ENCODE measurements at places on chromosomes 13 and 19. TPM values are rescaled to one million over a fixed set of nuclear protein-coding genes. Genes with fewer than 3 reads are reported as not detected.

- DNase-seq, result no peak
Observed at GRCh38 chr19:46719629-46720502, 3.0 kb upstream of the PRKD2 start.

GRCh38 chr13:64819081-64819480 lies 2411.1 kb downstream of the PCDH9 start:
- DNase-seq, result no peak

GRCh38 chr19:39873385-39873784 lies 27.2 kb upstream of the FBL start:
- DNase-seq, result no peak

DNA sequence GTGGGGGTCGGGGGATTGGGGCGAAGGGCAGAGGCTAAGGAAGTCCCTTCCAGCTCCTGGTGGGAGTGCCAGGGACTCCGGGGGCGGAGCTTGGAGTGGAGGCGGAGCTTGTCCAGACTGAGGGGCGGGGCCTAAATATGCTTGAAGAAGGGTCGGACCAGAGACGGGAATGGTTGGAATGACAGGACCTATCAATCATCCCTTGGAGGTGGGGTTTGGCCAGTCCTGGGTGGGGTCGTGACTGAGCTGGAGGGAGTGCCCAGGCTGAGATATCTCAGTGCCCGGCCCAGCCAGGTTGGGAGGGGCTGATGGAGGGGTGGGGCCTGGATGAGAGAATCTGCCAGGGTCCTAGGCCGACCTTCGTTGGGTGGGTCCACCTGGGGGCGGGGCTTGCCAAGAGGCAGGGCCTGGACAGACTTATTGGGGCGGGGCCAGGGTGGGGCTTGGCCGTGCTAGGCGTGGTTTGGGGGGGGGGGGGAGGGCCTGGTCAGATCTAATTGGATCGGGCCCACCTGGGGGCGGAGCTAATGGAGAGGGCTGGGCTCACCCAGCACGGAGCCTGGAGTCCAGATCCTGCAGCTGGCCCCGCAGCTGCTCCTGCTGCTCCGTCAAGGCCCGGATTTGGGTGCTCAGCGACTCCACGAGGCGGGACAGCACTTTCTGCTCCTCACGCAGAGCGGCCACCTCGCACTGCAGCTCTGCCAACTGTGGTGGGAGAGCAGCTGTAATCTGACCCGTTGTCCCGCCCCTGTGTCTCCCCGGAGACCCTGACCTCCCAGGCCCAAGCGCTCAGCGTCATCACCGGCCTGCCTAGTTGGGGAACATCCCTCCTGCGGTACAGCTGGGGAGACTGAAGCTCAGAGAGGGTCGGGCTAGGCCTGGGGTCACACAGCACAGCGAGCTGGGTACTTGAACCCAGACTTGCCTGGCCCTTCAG lies 2.6 kb upstream of the WIZ start:
- peak; percentile 96 for DNase-seq

DNA sequence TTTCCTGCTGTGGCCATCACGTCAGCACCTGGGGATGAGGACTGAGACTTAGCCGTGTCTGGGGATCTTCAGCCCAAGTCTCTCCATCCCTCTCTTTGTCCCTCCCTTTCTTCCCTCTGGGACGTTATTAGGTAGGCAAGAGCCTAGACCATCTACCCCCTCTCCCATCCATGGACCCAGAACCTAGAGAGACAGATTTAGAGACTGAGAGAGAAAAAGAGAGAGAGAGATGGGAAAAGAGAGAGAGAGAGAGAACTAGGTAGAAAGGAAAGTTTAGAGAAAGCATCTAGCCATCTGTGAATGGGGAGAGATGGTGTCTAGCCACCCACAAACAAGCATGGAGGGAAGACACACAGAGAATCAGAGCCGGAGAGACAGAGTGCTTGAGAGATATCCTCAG lies 473 bp downstream of the KLK4 start:
- DNase-seq, result no peak

DNA sequence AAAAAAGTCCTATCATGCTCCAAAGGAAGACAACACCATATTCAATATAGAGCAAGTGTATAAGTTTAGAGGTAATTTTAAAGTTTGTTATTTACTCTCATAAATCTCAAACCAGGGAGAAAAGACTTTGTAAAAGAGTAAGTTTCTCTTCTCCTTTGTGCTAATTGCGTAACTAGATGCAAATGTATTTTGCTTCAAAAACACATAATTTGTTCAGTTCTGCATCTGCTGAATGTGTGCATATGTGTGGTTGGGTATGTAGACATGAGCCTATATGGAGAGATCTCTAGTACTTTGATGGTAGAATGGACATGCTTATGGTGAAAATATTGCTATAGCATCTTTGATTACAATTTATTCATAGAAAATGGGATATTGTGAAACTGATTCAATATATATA lies 17.8 kb upstream of the MIR17HG start:
- no peak for DNase-seq

GRCh38 chr19:38229585-38230073 lies 5.6 kb upstream of the DPF1 start:
- DNase-seq, result peak; percentile 54

DNA sequence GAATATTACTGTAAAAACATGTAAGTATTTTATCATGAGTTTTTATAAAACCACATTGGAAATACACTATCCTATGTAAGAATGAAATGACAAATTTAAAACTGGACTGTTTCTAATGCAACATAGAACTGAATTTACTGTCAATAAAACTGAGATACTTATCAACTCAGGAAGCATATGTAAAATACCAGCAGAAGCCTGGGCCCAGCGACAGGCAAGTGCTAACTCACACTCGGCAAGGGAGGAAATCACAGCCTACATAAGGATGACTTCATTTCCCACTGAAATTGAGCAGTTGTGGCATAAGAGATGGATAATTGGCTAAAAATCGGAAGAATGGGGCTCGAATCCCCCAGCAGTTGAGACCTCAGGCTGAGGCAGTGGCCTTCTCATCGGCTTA lies 12.1 kb downstream of the PROZ start:
- no peak for DNase-seq

- no peak for DNase-seq
Observed at GRCh38 chr19:13803038-13803437, 7.8 kb downstream of the ZSWIM4 start.

- peak; percentile 26 for DNase-seq
Observed at GRCh38 chr19:50204811-50205675, 1.6 kb downstream of the MYH14 start.

DNA sequence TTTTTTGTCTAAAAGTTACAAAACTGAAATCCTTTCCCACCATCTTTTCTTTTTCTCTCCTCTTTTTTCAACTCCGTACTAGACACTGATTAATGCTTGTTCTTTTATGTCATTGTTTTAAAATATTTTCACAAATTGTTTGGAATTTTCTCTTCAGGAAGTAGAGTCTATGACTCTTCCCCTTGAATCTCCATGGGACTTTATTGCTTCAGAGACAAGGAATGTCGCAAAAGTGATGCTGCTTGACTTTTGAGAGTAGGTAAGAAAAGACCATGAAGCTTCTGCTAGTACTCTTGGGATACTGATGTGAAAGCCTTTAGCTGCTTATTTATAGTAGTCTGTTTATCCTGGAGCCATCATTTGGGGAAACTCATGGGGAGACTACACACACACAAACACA lies 260.1 kb upstream of the SLC10A2 start:
- no peak for DNase-seq

DNA sequence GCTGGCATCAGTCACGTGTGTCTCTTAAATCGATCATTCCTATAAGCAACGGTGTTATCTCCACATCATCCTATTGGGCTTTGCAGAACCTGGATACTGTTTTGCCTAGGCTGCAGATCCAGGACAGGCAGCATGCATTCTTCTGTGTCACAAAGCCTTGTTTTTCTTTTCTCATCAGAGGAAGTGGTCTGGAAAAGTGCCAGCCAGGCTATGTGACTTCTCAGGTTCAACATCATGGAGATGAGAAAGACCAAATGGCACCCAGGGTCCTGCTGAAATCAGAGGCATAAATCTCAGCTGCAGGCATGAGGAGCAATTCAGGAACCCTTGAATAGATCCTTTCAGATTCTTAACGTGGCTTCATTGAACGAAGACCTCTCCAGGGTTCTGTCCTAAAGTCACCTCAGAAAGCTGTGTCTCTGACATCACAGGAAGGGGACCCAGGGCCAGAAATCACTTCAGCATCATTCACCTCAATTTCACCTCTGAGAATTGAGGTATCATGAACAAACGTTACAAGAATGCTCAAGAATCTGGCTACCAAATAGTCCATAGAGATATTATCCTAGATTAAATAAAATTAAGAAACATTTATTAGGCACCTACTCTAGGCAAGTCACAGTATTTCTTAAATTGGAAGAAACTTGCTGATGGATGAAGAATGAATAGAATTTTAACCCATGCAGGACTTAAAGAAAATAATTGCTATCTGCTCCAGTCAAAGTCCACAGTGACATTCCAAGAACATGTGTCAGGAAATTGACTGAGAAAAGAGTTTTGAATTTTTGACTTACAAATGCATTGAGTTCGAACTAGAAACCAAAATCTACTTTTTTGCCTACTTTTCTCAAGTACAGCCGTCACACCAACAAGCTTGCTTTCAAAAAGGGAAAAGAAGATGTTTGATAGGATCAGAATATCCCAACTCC lies 124.1 kb downstream of the COG6 start:
- DNase-seq, result peak; percentile 18

DNA sequence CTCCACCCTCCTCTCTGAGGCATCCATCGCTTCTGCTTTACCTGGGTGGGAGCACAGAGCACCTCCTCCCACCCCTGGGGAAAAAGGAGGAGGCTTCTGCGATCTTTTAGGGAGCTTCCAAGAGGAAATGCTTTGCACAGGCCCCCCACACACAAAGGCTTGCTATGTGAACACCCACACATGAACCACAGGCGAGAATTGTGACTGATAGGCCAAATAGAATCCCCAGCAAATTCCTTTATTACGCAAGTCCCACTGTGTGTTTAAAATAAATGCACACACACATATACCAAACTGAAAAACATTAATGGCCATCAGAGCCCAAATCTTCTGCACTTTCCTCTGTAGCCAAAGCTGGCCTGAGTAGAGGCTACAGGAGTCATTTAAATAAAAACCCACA lies 50.6 kb downstream of the HSPH1 start:
- no peak for DNase-seq

- DNase-seq, result no peak
Observed at GRCh38 chr13:43877766-43878165, 1.8 kb downstream of the CCDC122 start.

- DNase-seq, result no peak
Observed at GRCh38 chr13:31011901-31012654, 79.6 kb downstream of the TEX26 start.

DNA sequence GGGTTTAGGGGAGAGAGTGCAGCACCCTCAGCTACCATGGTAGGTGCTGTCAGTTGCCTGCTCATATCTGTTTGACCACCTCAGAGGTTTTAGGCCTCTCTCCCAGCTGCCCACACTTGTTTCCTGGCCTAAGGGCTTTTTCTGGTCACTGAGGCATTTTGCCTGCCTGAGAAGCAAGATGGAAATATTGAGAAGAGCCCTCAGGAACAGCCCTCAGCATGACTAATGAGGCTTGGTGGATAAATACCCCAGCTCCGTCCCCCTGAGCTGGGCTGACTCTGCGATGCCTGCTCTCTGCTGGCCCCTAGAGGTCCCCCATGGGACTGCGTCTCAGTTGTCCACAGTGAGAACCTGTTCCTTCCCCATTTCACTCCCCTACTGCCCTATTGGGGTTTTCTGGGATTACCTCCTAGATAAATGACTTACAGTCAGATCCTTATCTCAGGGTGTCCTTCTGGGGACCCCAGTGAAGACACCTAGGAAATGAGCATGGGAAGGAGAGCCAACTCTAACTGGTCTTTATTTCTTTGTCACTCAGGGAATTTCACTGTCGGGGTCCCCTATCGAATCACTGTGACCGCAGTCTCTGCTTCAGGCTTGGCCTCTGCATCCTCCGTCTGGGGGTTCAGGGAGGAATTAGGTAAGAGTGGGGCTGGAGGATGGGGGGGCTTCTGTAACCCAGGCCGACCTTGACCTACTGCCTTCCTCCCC lies 13.3 kb downstream of the PALM3 start:
- peak; percentile 51 for DNase-seq

GRCh38 chr19:29256516-29256915 lies 43.6 kb upstream of the UQCRFS1 start:
- no peak for DNase-seq

- DNase-seq, result peak; percentile 68
Observed at GRCh38 chr19:16601378-16602052, 26.5 kb downstream of the MED26 start.

- no peak for DNase-seq
Observed at GRCh38 chr19:16375936-16376185, 51.2 kb downstream of the KLF2 start.

DNA sequence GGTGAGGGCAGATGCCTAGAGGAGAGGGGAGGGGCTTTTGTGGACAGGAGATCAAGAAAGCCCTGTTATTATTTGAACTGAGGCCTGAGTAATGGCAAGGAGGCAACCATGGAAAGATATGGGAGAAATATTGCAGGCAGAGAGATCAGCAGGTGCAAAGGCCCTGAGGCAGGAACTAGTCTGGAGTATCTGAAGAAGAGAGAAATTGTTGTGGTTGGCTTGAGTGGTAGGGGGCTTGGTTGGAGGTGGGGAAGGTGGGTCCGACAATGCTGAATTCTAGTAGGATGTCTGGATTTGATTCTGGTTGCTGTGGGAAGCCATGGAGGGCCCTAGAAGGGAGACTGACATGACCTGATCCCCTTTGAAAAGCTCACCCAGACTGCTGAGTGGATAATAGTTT lies 2.4 kb upstream of the URI1 start:
- no peak for DNase-seq

GRCh38 chr13:46170687-46171086 lies 11.3 kb downstream of the LCP1 start:
- no peak for DNase-seq

The IRGC gene
- not detected for total RNA-seq

The SELENOV gene
- not detected for total RNA-seq

The EXOC3L2 gene
- 14.8 TPM for total RNA-seq

The LRRC63 gene
- 0.41 TPM for total RNA-seq

The ZNF274 gene
- total RNA-seq, result 32.8 TPM

The NLRP12 gene
- 0.57 TPM for total RNA-seq

The GNG7 gene
- total RNA-seq, result 7.6 TPM

The PCDH9 gene
- total RNA-seq, result 3.5 TPM

The ZNF211 gene
- 12.7 TPM for total RNA-seq

The LILRB4 gene
- total RNA-seq, result 10.9 TPM

The FBXO27 gene
- 17.2 TPM for total RNA-seq

The LPAR2 gene
- total RNA-seq, result 3.6 TPM

The USHBP1 gene
- total RNA-seq, result 2.1 TPM

The PSPN gene
- 0.48 TPM for total RNA-seq
